ENCODE measurements at places on chromosomes 2 and 18.

DNA sequence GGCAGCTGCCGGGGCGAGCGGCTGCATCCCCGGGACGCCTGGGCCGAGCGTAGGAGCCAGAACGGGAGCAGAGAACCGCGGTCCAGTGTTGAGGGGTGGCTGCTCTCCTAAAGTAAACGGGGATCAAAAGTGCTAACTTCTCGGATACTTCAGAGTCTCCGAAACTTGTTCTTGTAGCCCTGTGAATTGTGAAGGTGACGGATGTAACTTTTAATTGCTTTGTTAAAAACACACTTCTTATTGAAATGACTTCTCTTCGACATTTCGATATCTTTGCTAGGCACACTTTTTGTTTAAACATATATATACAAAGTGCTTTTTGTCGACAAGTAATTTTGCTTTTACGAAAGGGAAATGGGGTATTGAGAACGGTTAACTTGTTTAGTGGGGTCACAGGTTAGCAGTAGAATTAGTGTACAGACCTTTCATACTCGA is 540 bp downstream of the ATP9B start:
- DNase-seq: no peak

GRCh38 chr2:148252646-148253045 is 231.8 kb downstream of the MBD5 start:
- DNase-seq: no peak

- DNase-seq: peak; percentile 55
Observed at GRCh38 chr2:160407393-160408172, 86.0 kb downstream of the RBMS1 start.

DNA sequence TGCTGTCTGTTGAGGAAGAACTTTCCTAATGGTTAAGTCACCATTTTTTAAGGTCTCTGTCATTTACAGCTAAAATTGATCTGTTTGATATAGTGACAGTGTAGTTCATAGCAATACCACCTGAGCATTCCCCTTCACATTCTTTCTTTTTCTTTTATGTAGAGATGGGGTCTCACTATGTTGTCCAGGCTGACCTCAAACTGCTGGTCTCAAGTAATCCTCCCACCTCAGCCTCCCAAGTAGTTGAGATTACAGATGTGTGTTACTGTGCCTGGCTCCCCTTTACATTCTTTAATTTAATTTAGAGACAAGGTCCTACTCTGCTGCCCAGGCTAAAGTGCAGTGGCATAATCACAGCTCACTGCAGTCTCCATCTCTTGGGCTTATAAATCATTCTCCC is 72.7 kb upstream of the ACVR1 start:
- no peak for DNase-seq

DNA sequence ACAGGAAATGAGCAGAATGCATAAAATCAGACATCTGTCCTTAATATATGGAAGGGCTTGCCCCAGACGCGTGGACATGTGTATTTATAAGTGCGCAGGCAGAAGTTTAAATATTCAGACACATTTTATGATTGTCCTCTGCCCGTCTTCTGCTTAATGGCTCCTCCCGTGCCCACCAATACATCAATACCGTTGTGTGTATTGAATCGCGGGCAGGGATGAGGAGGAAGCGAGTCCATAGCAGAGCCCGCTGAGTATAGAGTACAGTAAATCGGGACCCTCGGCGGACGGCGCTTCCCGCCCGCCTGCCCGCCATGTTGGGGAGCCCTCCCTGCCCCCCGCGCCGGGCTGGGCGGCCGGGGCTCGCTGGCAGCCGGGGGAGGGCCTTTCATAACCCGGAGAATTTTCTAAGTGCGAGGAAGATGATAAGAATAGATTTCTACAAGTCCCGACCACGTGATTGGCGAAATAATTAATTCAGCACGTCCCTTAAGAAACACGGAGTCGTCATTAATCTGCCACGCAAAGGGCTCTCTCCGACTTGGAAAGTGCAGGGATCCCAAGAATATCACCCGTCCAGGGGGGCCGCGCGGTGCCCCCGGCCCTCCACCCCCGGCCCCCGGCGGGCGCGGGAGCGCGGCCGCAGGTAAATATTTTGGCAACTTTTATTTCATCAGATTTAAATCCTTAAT is at the start of gene HOXD3:
Gene HOXD3, plus strand, starts transcription at position 501 of the 692 bp plus-strand sequence. CDS start 11,808 bp downstream, outside the sequence.
- no peak for DNase-seq

DNA sequence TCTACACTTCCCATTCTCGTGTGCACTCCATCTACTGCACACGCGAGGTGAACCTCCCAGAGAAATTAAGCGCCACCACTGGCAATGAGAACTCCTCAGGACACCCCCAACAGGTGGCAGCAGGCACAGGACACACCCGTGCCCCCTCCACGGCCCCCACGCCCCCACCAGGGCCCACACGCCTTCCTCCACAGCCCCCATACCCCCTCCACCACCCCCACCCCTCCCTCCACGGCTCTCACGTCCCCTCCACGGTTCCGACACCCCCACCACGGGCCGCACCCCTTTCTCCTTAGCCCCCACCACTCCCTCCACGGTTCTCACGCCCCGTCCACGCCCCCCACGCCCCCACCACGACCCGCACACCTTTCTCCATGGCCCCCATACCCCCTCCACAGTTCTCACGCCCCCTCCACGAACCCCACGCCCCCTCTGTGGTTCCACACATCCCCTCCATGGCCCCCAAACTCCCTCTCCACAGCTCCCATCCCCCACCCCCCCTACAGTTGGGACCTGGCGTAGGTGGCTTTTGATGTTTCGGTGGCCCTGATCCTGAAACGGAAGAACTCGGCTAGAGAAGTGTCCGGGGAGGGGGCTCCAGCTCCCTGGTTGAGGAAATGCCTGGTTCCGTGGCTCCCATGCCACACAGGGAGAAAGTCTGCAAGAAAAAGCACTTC is 110.8 kb downstream of the ZNF516 start:
- no peak for DNase-seq

- DNase-seq: no peak
Observed at GRCh38 chr2:43143756-43144155, 82.7 kb downstream of the ZFP36L2 start.

Data from GM13977 (cell line).